ENCODE measurements at places on chromosomes 5 and 9. TPM values are rescaled to one million over a fixed set of nuclear protein-coding genes. Genes with fewer than 3 reads are reported as not detected.

Gene CDKN2B
- 1.1 TPM for total RNA-seq

Gene PCDHGA3
- total RNA-seq, result 13.3 TPM

Gene HTR1A
- total RNA-seq, result not detected

Gene CER1
- total RNA-seq, result not detected

Gene FAM169A
- total RNA-seq, result 7.3 TPM

Gene SMU1
- total RNA-seq, result 18.3 TPM

Gene FGF18
- 13.7 TPM for total RNA-seq

Gene SIT1
- total RNA-seq, result 0.54 TPM

- DNase-seq, result no peak
Measured at GRCh38 chr5:78496373-78496772, 136.0 kb downstream of the SCAMP1 start.

GRCh38 chr9:98154678-98155077 is 35.7 kb upstream of the TRIM14 start:
- no peak for DNase-seq

DNA sequence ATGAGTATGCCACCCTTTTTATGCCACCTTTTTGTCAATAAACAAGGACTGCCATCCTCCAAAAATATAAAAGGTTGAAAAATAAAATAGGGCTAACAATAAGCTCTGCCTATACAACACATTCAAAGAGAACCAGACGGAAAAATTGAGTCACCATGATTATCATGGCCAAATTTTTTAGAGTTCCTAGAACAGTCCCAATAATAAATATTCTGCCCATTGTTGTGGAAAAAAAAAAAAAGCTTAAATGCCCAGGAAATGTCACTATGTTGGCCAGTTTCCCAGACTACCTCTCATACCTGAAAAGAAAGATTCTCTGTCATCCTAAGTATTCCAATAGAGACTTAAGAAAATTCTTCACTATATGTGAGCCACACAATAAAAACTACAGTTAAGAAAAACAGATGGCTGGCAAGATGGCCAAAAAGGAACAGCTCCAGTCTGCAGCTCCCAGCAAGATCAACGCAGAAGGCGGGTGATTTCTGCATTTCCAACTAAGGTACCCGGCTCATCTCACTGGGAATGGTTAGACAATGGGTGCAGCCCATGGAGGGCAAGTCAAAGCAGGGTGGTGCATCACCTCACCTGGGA is 149.0 kb downstream of the TMEM161B start:
- no peak for DNase-seq

DNA sequence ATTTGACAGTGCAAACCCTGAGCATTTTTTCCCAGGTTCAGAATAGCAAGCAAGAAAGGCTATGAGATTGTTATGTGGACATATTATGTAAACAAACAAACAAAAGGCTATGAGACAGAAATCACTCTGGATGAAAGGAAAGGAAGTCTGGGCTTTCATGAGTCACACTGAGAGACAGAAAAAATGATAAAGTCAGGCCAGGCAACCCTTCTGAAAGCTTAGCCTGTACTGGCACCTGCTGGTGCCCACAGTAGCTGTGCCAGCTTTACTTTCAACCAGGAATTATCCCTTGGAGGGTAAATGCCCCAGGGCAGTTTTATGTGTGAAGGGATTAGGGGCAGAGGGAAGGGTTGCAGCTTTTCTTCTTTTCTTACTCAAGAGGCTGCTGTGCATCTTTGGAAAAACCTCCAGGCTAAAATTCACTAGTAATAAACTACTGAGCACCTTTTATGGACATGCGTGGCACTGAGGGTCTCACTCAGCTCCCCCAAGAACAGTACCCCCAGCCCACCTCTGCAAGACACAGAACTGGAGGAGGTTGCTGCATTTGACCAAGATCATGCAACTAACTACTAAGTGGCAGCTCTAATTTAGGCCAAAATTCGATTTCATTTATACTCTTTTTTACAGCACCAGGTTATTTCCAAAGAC is 41.7 kb downstream of the ACTL7B start:
- no peak for DNase-seq

- no peak for DNase-seq
Measured at GRCh38 chr5:35804201-35804653, 52.5 kb upstream of the IL7R start.

DNA sequence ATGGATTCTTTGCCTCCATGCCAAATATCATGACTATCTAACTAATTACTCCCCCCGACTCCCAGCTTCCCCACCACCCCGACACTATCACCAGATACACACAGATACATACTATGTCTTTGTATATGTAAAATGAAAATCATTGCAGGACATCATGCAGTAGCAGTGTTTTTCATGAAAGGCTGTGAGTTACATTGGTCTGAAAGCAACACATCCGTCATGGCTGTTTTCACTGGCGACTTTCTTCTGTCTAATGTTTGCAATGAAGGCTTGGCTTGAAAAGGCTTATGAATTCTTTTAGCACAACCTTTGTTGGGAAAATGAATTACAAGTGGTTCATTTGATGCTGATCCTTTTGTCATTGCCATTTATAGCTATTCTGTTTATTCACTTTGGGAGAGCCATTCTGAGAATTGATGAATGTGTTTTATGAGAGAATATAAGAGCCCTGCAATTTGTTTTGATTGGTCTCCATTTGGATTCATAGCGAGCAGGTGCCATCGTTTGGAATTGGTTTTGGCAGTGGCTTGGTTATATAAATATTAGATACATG is 103.4 kb downstream of the PIP5K1B start:
- DNase-seq, result no peak

All from heart left ventricle (tissue), 16 donors.